A172 (cell line): ENCODE measurements at places on chromosomes 12 and 14. TPM values are rescaled to one million over a fixed set of nuclear protein-coding genes. Genes with fewer than 3 reads are reported as not detected.

DNA sequence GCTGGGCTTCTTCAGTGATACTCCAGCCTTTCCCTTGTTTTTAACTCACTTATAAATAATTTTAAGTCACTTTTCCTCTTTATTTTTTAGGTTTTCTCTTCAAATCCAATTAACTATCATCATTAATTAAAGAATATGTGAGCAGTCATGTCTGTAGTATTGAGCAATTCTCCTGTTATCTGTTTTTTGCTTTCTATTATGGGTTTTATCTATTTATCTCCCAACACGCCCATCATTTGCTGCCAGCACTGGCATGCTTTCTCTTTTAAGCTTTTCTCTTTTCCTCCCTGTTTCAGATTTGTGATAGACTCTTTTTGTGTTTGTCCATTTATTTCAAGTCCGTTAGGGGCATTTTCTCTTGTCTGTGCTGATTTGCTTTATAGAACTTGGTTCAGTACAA is 72.3 kb downstream of the CRADD start:
- DNase-seq: no peak

L2HGDH gene
- total RNA-seq: 3.3 and 3.7 TPM in 2 replicates

- peak; percentile 35 for DNase-seq
Measured at GRCh38 chr14:58077621-58078020, 74.4 kb downstream of the ARMH4 start.

FAM186B gene
- 0.05 and 0.55 TPM in 2 replicates for total RNA-seq

DNA sequence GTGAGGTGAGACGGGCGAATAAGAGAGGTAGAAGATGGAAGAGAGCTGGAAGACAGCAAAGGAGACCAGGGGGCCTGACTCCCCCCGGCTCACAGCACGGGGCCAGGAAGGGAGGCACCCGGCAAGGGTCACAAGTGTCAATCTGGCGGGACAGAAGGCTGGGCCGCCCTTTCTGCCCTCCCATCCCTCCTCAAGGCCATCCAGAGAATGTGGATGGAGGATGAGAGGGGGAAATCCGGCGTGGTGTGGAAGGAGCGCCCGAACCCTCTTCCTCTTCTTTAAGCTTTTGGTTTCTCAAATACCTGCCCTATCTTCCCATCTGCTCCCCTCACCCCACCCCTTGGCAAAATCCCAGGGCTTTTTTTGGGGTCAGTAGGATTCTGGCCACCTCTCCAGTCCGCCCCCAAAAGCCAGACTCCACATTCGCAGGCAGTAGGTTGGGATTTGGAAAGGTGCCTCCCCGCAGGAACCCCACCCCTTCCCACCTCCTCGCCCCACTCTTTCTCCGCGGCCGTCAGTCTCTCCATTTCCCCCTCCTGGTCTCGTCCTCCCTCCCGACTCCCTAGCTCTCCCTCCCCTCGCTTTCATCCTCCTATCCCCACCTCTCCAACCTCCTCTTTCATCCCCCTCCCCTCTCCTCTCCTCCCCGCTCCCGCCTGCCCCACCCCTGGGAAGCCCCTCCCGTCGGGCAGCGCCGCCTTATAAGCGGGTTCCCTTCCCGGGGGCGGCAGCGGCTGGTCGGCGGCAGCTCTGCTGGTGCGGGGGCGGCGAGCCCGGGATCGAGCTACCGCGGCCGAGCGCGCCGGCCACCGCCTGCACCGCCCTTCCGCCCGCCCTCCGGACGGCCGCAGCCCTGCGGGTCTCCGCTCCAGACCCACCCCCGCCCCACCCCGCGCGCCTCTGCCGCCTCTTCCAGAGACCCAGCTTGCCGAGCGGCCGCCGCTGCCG is at the start of gene PTMS:
Gene PTMS (plus strand): TSS at position 730 of the 948 bp plus-strand sequence. CDS start 343 bp downstream, outside the sequence.
- peak; percentile 86 for DNase-seq

CCDC196 gene
- not detected in 2 replicates for total RNA-seq

GYS2 gene
- total RNA-seq: not detected in 2 replicates

GRCh38 chr14:91337699-91338335 is 79.8 kb downstream of the CCDC88C start:
- DNase-seq: no peak

DNA sequence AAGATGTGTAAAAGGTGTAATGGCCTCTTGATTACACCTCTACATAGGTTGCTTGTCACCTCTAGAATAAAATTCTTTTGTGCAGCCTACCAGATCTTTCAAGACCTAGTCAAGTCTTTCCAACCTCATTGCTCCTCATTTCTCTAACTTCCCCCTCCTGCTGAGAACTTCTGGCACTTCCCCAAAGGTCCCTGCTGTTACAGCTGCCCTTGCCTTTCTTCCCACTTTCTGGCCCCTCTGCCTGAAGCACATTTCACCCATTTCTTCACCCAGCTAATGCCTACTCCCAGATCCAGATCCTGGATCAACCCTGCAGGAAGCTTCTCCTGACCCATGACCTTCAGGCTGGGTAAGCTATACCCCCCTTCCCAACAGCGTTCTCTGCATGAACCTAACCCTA is 1.5 kb downstream of the TSHR start:
- DNase-seq: no peak

DNA sequence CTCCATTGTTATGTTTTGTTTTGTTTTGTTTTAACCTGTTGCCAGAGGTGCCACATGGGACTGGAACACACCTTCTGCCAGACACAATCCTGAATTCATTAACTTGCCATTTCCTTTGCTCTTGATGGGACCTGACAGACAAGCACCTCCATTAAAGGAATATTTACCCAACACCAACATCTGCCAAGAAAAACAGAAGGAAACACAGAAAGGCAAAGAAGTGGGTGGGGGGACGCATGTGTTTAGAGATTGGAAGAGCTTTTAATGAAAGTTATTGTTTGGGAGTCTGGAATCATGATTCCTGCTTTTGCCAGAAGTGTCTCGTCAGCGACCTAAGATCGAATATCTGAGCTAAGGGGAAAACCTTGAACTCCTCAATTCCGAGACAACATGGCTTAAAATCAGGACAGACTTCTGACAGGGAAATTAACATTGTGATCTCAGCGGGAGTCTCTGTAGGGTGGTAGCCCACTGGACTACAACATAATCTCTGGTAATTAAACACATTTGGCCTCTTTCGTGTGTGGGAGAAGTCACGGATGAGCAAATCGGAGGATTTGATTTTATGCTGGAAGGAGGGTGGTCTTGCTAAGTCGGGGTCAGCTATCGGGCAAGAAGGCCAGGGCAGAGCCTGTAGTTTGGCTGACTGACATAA is 210.4 kb upstream of the FAR2 start:
- DNase-seq: no peak

DNA sequence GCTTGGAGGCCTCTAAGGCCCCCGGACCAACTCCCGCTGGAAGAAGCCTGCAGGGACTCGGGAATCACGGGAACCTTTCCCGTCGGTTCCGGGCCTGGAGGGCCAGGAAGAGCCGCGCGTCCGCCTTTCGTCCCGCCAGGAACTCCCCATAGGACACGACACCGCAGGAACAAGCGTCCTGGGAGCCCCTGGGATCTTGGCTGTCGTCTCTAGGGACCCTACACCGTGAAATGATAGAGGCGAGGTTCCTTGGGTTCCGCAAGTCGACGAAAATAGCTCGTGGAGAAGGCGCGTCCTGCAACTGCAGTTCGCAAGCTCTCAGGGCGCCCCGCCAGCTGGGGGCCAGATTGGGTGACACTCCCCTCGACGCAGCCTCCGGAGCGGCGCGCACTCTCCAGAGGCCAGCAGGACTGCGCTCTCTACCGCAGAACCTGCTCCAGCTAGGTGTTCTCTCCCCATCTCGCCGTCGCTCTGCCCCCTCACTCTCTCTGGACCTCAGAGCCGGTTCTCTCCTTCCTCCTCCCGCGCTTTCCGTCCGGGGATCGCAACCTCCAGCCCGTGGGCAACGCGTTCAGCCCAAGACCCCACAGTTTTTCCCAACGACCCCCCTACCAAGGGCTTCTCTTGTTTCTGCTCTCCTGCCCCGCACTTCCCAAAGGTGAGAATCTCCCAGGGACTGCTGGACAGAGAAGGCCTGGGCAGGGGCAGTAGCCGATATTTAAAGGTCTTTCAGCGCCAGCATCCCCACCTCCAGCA is 776 bp downstream of the BMP4 start:
- DNase-seq: no peak

GRCh38 chr12:34033628-34034296 is 11.5 kb downstream of the ALG10 start:
- peak; percentile 14 for DNase-seq

IL23A gene
- 1.8 TPM in 1 of 2 replicates, not detected in the other for total RNA-seq

ITGB7 gene
- total RNA-seq: 0.09 and 2.1 TPM in 2 replicates

DNA sequence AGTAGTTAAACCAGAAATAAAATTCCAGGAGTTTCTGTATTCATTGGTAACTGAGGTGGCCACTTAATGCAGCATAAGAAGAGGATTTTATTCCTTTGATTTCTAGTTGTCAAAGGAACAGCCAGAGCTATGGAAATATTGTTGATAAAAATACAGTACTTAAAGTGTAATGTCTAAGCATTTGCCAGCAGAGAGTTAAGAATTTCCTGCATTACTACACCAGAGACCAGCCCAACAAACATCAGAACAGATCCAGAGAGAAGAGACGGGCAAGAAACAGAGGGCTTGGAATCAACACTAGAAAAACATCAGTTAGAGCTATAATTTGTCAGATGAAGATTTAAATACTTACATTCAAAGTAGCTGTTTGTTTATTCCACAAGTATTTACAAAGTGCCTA is 77.9 kb downstream of the ST8SIA1 start:
- no peak for DNase-seq

RNF10 gene
- total RNA-seq: 46.2 and 85.2 TPM in 2 replicates

GRCh38 chr12:32025906-32026305 is 66.7 kb downstream of the RESF1 start:
- DNase-seq: no peak

TAS2R30 gene
- total RNA-seq: 0.05 and 0.48 TPM in 2 replicates

FAM222A gene
- 3.7 and 4.2 TPM in 2 replicates for total RNA-seq

DNA sequence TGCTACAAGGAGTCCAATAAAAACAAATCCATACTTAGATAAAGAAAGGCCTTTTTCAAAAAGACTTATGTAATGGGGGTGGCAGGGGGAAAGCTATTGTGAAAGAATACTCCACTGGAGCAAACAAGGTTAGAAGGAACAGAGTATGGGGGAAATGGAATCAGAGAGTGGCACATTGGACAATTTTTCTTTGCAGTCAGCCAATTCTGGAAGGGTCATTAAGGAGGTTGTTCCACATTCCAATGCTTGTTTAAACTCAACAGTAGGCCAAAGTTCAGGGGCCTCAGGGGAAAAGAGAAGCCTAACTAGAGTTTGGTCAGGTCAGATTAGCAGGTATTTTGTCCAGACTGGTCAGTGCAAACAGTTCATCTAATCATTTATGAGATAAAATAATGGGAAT is 105.2 kb upstream of the RESF1 start:
- no peak for DNase-seq

SERPINA12 gene
- total RNA-seq: not detected in 2 replicates

DNA sequence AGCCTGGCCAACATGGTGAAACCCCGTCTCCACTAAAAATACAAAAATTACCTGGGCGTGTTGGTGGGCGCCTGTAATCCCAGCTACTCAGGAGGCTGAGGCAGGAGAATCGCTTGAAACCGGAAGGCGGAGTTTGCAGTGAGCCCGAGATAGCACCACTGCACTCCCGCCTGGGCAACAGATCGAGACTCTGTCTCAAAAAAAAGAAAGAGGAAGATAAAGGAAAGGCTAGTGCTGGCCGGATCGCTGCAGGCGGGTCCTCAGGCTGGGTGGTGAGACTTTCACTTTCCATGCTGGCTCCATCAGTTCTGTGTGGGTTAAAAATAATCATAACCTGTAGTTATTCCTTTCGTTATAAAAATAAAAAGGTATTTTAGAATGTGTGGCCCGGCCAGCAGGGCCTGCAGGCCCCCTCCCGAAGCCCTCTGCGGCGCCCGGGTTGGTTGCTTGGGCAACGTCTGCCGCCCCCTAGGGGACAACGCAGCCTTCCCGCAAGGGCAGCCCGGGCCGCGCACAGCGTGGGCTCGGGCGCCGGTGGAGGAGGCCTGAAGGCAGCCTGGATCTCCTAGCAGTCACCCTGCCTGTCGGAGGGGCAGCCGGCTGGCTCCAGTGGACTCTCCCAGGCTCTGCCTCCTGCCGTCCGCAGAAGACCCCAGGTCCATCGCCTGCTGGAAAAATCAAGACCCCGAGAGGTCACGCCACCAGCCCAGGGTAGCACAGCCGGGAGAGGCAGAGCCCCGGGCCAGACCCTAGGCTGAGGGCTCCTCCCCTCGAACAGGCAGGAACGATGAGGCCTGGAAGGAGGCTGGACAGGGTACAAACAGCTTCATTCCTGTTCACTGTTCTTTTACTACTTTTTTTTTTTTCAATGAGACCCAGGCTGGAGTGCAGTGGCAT is 5.0 kb upstream of the SLC25A47 start:
- DNase-seq: no peak

- no peak for DNase-seq
Measured at GRCh38 chr14:104935026-104935650, 10.5 kb downstream of the PLD4 start.

DNA sequence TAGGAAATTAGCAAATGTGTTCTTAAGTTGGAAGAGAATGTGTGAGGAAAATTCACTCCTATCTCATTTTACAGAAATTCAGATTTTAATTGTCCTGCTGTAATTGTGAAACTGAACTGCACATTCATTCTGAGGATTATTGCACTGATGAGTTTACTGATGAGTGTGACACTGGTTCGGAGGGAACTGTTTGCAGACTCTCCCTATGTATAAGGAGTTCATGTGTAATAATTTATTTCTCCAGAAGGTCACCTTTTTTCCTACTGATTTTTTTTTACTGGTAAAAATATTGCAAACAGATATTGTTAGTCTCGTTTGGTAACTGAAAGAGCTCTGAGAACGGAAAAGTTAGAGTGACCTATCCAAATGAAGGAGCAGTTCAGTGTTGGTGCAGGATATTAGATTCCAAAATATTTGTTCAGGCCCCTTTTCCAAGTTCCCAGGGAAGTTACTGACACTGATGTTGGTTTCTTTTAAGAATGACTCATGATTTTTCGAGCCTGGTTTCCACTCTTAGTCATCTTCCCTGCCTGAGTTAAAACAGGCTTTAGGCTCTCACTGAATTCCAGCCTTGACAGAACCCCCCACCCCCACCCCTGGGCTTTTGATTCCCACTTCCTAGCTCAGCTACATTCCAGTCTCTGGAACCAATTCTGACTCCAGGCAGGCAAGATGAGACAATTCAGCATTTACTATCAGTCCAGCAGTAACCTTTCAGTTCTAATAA is 18.4 kb downstream of the ANO6 start:
- peak; percentile 96 for DNase-seq

GRCh38 chr12:124227951-124228711 is 66.8 kb upstream of the RFLNA start:
- DNase-seq: no peak

IGF1 gene
- total RNA-seq: 0.02 TPM in 1 of 2 replicates, not detected in the other

- peak; percentile 47 for DNase-seq
Measured at GRCh38 chr12:88753066-88753465, 172.8 kb upstream of the KITLG start.
